ENCODE measurements at places on chromosomes 7 and 10.

GRCh38 chr7:64951250-64951848 lies 39.5 kb downstream of the ZNF117 start:
- peak; percentile 57 for DNase-seq

GRCh38 chr10:52779541-52780390 lies 7.2 kb upstream of the MBL2 start:
- DNase-seq = peak; percentile 34

DNA sequence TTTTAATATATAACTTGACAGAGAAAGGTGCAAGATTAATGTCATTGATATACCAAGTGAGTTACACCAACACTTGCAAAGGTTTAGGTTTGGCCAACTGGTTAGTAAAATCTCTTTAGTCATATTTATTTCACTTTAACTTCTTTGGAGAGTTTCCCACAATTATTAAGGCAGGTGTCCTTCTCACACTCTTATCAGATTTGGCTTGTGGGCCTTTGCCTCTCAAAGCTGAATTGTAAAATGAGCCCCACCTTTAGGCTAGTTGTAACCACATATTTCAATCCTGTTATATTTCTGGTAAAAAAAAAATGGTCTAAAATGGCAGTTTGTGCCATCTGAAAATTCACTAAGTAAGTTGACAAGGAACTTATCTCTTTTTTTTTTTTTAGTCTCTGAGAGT lies 26.6 kb upstream of the FOXP2 start:
- DNase-seq = no peak

- no peak for DNase-seq
Measured at GRCh38 chr7:139566736-139567646, 43.5 kb downstream of the CLEC2L start.

- DNase-seq = no peak
Measured at GRCh38 chr10:103104721-103105120, 88.4 kb downstream of the NT5C2 start.

DNA sequence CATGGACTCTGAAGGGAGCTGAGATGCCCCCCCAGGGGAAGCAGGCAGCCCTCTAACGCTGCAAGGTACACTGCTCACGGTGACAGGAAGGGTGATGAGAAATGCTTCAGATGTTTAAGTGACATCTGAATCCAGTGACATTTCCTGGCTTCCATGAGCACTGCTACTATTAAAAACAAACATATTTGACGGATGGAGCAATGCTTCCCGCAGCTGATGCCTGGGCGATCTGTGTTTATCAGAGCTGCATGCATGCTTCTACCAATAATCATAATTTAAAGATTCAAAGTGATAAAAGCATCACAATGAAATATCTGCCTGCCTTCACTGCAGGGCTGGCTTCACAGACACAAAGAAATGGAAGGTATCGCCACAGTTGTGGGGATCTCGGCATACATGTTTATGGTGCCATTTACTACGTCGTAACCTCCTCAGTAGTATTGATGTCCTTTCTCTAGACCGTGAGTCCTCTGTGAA lies 66.1 kb upstream of the AOAH start:
- no peak for DNase-seq

DNA sequence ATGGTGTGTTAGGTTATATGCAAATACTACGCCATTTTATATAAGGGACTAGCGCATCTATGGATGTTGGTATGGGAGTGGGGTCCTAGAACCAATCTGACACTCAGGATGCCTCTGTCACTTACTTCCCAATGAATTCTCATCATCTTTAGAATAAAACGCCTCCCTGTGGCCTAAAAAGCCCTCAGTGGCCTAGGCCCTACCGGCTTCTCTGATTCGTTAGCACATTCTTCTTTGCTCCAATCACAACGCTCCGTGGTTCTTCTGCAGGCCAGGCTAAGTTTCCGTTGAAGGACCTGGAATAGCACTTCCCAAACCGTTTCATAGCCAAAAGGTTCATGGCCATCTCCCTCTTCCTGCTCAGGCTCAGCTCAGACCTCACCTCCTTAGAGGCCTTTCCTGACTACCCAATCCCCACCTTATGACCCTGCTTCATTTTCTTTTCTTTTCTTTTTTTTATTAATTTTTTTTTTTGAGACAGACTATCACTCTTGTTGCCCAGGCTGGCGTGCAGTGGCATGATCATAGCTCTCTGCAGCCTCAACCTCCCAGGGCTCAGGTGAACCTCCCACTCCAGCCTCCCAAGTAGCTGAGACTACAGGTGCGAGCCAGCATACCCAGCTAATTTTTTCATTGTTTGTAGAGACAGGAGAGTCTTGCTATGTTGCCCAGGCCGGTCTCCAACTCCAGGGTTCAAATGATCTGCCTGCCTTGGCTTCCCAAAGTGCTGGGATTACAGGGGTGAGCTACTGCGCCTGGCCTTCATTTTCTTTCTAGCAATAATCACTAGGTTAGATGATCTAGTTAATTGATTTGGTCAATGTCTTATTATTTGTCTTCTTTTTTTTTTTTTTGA lies 24.5 kb upstream of the YWHAG start:
- no peak for DNase-seq

GRCh38 chr7:26868841-26869495 lies 4.6 kb upstream of the SKAP2 start:
- DNase-seq = no peak

DNA sequence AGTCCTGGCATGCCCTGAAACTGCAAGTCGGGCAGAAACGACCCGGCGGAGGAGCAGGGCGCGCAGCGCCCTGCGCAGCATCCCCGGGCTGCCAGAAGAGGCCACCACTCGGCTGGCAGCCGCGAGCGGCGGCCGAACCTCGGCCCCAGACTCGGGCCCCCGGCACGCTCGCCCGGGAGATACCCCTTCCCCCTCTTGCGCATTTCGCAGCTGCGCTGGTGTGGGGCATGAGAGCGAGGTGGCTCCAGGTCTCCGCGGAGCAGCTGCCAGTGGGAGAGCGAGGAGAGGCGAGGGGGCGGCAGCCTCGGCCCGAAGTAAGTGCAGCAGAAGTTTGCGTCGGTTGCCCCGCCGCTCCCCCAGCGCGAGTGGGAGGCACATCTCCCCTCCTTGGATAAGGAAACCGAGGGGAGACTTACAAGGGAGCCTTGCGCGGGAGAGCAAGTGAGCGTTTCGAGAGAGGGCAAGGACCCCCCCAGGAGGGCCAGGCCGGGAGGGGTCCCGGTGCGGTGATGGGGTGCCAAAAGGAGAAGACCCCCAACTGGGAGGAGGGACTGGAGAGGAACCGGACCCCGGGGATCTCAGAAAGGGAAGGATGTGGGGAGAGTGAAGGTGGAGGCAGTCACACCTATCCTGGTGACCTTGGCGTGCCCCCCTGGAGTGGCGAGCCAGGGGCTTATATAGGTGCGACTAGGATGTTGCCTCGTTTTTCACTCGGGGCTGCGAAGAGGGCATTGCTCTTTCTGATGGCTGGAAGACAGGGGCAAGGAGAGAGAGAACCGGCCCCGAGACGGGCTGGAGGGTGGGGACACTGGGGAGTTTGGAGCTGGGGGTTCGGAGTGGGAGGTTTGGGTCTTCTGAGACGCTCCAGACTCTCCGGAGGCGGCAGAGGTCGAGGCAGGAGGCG lies 256.3 kb downstream of the OTUD1 start:
- no peak for DNase-seq

GRCh38 chr10:77801474-77802161 lies 124.9 kb downstream of the DLG5 start:
- DNase-seq = no peak

- DNase-seq = no peak
Measured at GRCh38 chr7:100366411-100367250, 6.7 kb upstream of the PILRA start.

GRCh38 chr10:129774736-129775401 lies 189.2 kb downstream of the EBF3 start:
- no peak for DNase-seq

DNA sequence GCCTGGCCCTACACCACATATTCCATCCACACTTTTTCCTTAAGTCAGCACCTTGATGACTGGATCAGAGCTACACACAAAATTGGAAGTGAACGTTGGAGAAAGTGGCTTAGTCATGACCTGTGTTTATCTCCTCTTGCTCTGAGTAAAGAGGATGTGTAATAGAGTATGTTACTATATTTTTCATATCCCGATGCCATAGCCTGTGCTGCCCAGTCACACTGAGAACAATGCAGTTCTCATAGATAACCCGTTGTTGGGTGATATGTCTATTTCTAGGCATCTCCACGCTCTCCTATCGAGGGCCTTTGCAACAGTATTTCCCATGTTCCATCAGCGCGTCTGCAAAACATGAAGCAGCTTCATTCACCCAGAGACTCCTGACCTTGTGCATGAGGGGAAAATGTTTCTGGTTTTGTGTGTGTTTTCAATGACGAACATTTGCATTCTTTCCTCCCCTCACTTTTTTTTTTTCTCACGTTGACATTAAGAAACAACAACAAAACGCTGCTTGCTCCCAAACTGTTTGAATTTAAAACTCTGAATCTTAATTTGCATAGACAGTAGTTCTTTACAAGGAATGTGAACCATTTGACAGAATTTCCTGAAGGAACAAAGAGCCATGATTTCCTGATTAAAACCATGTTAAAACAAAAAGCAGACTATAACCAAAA lies 43.4 kb downstream of the GRK5 start:
- no peak for DNase-seq

GRCh38 chr10:87634311-87634710 lies 25.4 kb upstream of the PAPSS2 start:
- no peak for DNase-seq

- peak; percentile 76 for DNase-seq
Measured at GRCh38 chr7:149460493-149461277, at the start of gene ZNF777. ZNF777 (minus strand) TSS chr7:149461062; CDS start chr7:149456022, 5,040 bp downstream.

GRCh38 chr10:60757420-60757895 lies 20.8 kb upstream of the CDK1 start:
- no peak for DNase-seq
